ENCODE measurements at places on chromosomes 6 and 20. TPM values are rescaled to one million over a fixed set of nuclear protein-coding genes. Genes with fewer than 3 reads are reported as not detected.
A peak's percentile ranks its signal among the peaks of the same experiment; 100 is the strongest.

Gene TMC2
- 0.07 TPM for polyA plus RNA-seq

Gene MCHR2
- not detected for polyA plus RNA-seq

Gene BTNL2
- polyA plus RNA-seq: 0.14 TPM

Gene PNPLA1
- polyA plus RNA-seq: 0.14 TPM

Gene DUSP15
- polyA plus RNA-seq: 3.2 TPM

Gene RBM38
- polyA plus RNA-seq: 63.2 TPM

Gene ASIP
- 0.27 TPM for polyA plus RNA-seq

Gene NUDT3
- 18.9 TPM for polyA plus RNA-seq

Gene KCNS1
- polyA plus RNA-seq: 0.09 TPM

Gene FANCE
- polyA plus RNA-seq: 23.3 TPM

Gene FGD2
- 4.6 TPM for polyA plus RNA-seq

Gene OGFRL1
- polyA plus RNA-seq: 8.6 TPM

Gene RIMS1
- polyA plus RNA-seq: 1.5 TPM

Gene APOBEC2
- polyA plus RNA-seq: 454 TPM

Gene TTI1
- polyA plus RNA-seq: 15.3 TPM

GRCh38 chr20:30816182-30816645, 441.2 kb upstream of the DEFB115 start:
- no peak for DNase-seq

- DNase-seq: no peak
Observed at GRCh38 chr20:10711903-10712451, 38.2 kb upstream of the JAG1 start.

DNA sequence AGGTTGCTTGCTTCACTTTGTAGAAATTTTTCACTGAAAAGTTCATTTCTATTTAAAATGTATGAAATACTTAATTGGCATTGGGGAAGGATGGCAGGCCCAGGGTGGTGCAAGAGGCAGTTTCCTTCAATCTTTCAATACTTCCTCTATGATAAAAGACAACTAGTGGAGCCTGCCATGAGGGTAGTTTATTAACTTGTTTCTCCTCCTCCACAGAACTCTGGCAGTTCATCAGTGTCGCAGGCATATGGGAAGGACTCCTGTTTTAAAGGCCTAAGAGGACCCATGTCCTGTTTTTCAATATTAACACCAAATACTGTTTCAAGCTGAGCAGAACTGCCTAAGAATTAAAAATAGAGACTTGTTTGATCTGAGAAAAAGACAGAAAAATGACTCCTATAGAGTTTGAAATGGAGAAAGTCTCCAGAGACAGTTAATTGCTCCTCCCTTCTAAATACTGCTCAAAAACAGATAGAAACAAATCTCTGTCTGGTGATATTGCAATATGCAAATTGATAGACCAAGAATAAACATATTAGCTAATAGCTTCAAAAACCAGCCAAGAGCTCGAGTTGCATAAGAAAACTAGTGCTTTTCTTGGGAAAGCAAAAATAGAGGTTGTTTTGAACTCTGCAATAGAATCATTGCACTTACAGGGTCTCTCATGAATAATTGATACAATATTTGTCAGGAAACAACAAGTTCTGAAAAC, 665.7 kb upstream of the SLC35B3 start:
- no peak for DNase-seq

GRCh38 chr20:2114990-2115681, 13.5 kb downstream of the STK35 start:
- peak; percentile 77 for DNase-seq

DNA sequence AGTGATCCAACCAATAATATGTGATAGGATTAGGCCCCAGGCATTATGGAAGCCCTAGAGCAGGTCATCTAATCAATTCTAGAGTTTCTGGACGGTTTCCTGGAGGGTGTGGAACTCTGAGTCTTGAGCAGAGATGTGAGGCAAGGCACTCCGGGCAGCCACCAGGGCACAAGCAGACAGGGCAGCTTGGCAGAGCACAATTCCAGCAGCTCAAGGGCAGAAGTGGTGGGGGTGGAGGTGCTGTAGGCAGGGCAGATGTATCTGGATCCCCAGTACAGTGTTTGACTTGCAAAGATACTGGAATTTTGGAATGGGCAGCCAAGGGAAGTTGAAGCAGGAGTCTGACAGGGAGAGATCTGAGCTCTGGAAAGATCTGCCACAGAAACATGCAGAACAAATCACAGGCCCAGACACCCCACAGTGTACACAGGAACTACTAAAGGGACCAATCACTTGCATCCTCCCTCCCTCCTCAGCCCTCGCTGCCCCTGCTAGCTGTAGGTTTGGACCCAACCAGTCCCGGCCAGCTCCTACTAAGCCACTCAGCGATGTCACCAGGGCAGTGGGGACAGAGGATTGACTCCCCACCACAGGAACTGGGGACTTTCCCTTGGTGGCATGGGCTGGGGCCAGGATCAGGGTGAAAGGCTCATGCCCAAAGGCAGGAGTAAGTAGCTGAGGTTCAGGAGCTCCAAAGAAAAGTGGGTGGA, 47.0 kb downstream of the TFEB start:
- no peak for DNase-seq

- peak; percentile 64 for DNase-seq
Observed at GRCh38 chr6:154996016-154996590, 988 bp downstream of the TIAM2 start.

DNA sequence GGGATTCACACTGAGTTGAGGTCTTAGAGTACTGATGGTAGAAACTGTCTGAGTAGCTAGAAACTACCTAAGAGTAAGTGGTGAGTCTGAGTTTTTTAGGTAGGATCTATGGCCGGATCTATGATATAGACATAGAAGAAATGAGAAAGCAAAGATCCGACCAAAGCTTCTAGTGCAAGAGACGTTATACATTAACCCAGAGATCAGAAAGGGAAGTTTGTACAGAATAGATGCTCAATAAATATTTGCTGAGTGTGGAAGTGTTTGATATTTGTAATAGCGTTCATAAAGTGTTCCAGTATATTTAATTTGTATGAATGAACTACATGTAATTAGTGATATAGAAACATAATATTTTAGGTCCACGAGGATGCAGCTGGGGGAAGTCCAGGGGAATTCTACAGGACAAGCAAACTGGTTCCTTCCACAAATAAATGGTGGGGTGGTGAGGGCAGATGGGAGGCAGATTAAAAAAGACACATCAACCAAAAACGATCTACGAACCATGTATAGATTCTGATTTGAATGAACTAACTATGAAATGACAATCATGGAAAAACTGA, 31.9 kb upstream of the JARID2 start:
- DNase-seq: no peak

- DNase-seq: no peak
Observed at GRCh38 chr20:52682237-52682636, 289.9 kb upstream of the TSHZ2 start.

DNA sequence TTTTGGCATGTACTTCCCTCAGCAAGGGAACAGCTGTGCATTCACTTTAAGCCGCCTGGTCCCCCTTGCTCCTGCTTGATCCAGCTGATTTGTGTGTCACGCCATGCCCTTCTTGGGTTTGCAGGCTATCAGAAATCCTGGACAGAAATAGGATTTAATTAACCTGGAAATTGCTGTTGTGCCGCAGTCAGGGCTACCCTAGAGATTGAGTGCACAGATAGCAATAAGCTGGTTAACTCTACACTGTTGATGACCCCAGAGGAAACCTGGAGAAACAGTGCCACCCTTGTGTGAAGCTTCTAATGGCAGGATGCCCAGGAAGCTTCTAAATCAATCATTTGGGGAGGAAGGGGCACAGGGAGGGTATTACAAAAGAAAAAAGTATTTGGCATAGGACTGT, 199.0 kb downstream of the JARID2 start:
- peak; percentile 57 for DNase-seq

- no peak for DNase-seq
Observed at GRCh38 chr20:50062006-50062838, 50.7 kb downstream of the UBE2V1 start.

DNA sequence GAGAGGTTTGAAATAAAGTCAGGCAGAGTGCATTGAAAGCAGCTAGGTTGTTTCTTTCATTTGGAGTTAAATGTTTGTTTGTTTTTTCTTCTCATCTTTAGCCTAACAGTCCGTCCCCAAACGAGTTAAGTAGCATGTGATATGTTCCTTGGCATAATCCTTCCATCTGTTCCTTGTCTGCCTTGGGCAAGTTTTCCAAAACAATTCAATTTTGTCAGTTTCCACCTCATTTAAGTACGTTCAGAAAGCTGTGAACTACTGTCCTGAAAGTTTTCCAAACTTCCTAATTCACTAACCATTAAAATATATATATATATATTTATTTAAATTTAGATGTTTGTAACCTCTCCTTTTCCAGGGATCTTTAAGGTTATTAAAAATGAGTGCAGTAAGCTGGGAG, 61.8 kb upstream of the HDAC2 start:
- DNase-seq: no peak

GRCh38 chr6:37504024-37504423, 4.3 kb upstream of the CCDC167 start:
- no peak for DNase-seq

DNA sequence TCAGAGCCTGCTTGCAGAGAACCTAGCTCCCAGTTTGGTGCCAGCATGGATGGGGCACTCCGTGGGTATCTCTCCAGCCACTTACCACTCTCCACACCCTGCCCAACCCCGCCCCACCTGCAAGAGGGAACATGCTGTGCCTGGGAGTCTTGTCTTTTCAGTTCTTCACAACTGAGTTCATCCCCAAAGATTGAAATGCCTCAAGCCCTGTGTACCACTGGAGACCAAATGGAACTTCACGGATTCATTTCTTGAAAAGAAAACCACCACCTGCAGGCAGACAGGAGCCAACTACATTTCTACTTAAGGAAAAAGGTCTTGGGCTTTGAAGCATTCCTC, 50.1 kb downstream of the TRERF1 start:
- no peak for DNase-seq

DNA sequence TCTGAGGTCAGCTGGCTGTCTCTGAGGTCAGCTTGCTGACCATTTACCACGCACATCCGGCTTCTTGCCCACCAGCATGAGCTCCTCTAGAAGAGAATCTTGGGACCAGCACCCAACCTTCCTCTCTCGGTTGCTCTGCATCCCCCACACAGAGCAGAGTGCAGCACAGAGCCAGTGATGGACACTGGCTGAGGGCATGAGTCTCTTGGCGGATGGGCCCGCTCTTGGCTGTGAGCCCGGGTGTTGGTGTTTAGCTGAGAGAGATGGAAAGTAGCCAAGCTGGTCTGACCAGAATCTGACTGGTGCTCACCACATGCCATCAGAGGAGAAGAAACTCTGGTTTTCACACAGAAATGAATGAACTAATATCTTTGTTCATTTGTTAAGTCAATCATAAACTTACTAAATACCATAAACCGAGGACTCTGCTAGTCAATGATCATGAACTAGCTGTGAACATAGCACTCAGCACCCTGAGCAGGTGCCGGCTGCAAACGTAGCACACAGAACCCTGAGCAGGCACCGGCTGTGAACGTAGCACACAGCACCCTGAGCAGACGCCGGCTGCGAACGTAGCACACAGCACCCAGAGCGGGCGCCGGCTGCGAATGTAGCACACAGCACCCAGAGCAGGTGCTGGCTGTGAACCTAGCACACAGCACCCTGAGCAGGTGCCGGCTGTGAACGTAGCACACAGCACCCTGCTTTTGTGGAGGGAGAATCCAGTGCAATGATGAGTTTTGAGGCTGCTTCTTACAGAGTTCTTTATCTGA, 10.4 kb upstream of the THBS2 start:
- DNase-seq: no peak

GRCh38 chr20:47295921-47296426, 60.5 kb downstream of the ZMYND8 start:
- DNase-seq: no peak

DNA sequence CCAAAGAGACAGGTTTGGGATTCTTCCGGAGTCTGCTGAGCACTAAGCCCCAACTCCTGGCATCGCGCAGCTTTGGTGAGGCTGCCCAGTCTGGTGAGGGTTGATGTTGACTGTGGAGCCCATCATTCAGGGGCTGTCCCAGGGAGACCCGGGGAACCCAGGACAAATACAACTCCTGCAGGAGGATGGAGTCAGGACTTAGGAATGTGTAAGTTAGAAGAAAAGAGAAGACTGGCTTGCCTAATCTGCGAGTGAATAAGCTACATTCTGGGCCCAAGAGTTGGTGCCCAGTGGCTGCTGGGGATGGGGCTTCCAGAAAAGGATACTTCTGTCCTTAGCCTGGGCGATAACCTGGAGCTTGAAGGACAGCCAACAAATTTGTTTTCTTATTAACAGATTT, 47.9 kb downstream of the STK35 start:
- DNase-seq: no peak

- DNase-seq: no peak
Observed at GRCh38 chr6:48134246-48134645, 23.2 kb upstream of the PTCHD4 start.

DNA sequence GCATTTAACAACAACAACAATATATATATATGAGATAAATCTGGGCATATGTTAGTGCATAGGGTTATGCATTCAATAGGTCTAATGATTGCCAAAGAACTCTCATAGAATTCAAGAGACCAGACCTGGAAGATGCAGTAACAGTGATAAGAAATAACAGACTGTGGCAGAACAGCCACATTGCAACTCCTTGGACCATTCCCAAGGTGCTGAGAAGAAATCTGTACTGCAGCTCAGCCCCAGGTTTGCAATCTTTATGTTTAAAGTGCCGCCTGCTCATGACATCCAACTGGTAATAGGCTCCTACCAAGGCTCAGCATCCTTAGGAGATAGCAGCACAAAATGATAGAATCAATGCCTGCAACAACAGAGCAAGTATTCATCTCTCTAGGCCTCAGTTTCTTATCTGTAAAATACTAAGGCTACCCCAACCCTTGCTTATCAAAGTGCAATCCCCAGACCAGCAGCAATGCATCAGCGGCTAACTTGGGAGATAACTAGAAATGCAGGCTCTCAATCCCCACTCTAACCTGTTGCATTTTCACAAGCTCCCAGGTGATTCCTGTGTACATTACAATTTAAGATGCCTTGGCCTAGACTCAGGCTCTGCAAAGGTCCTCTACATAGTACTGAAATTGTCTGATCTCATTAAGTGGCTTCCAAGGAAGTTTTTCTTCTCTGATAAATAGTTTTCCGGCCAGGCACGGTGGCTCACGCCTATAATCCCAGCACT, 30.6 kb upstream of the PIM1 start:
- DNase-seq: no peak

GRCh38 chr6:109456710-109457561, 1.4 kb upstream of the MICAL1 start:
- DNase-seq: peak; percentile 87

- DNase-seq: peak; percentile 90
Observed at GRCh38 chr20:50320901-50321796, 130.5 kb downstream of the CEBPB start.

GRCh38 chr6:379410-380181, 12.0 kb upstream of the IRF4 start:
- no peak for DNase-seq

DNA sequence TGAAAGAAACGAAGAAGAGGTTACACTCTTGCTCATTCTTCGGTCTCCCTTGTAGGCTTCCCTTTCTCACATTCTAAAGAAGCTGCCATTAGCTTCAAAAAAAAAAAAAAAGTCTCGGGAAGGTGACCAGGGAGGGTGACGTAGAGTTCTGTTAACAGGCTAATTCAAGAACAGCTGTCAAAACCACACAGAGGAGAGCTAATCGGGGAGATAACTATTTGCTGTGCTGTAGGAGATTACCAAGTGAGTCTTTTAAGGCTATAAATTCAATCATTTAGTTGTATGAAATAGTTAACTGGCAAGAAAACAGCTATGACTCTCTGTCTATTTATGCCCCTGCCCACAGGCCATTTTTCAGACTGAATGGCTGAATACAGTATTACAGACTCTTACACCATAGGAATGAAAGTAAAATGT, 256.8 kb downstream of the SYNE1 start:
- peak; percentile 94 for DNase-seq

All from muscle of leg (tissue), 16 donors.